ENCODE measurements at places on chromosomes 4 and X.
A peak's percentile ranks its signal among the peaks of the same experiment; 100 is the strongest.

- no peaks in the 10 kb centered on the region for H3K27me3 ChIP-seq
- no peaks in the 10 kb centered on the region for H3K36me3 ChIP-seq
- no peak overlapping the region for H3K27ac ChIP-seq
- DNase-seq, result no peak
These were observed 14.8 kb downstream of the ELOVL6 start for GRCh38 chr4:110183643-110184042.

GRCh38 chr4:163180090-163180489, 13.4 kb upstream of the NAF1 start:
- no peaks in the 10 kb centered on the region for H3K4me1 ChIP-seq
- H3K36me3 ChIP-seq, result no peaks in the 10 kb centered on the region
- H3K4me3 ChIP-seq, result no peak overlapping the region
- no peak overlapping the region for H3K27ac ChIP-seq

GRCh38 chr4:38223306-38223705, 263.1 kb downstream of the PTTG2 start:
- H3K4me3 ChIP-seq, result no peak overlapping the region
- no peak for DNase-seq
- H3K27ac ChIP-seq, result no peak overlapping the region

DNA sequence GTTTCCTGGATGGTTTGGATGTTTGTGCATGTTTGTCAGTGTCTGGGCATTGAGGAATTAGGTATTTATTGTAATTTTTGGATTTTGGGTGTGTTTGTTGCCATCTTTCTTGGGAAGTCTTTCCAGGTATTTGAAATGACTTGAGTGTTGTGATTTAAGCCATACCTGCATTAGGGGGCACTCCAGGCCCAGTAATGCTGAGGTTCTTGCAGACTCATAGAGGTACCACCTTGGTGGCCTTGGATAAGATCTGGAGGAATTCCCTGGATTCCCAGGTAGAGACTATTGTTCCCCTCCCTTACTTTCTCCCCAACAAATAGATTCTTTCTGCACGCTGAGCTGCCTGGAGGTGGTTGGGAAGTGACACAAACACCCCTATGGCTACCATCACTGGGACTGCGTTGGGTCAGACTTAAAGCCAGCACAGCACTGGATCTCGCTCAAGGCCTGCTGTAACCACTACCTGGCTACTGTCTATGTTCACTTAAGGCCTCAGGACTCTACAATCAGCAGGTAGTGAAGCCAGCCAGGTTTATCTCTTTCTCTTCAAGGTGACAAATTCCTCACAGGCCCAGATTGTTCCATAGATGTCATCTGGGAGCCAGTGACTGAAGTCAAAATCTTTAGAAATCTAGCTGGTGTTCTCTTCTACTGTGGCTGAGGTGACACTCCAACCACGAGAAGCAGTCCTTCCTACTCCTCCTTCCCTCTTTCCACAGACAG, 643.6 kb downstream of the PDHA2 start:
- no peaks in the 10 kb centered on the region for H3K27me3 ChIP-seq
- H3K27ac ChIP-seq, result no peak overlapping the region
- no peaks in the 10 kb centered on the region for H3K36me3 ChIP-seq
- H3K4me1 ChIP-seq, result no peaks in the 10 kb centered on the region
- H3K4me3 ChIP-seq, result no peak overlapping the region

- H3K36me3 ChIP-seq, result no peaks in the 10 kb centered on the region
- no peak overlapping the region for H3K4me3 ChIP-seq
- no peaks in the 10 kb centered on the region for H3K27me3 ChIP-seq
- peaks cover 16% of the 10 kb centered on the region for H3K4me1 ChIP-seq
These were observed 298.7 kb upstream of the KLF3 start for GRCh38 chr4:38365261-38365660.

GRCh38 chr4:99091216-99091575, 2.6 kb upstream of the ADH5 start:
- no peak for DNase-seq
- peaks cover 33% of the 10 kb centered on the region for H3K4me1 ChIP-seq
- no peak overlapping the region for H3K27ac ChIP-seq
- no peak overlapping the region for H3K4me3 ChIP-seq

GRCh38 chr4:159232465-159233106, 129.7 kb downstream of the RAPGEF2 start:
- H3K4me1 ChIP-seq, result peaks cover 6% of the 10 kb centered on the region
- peak overlapping the region; percentile 32 for H3K27ac ChIP-seq
- no peak for DNase-seq
- no peak overlapping the region for H3K4me3 ChIP-seq
- H3K36me3 ChIP-seq, result no peaks in the 10 kb centered on the region
- H3K27me3 ChIP-seq, result no peaks in the 10 kb centered on the region
